ENCODE measurements at places on chromosomes 1 and 21. TPM values are rescaled to one million over a fixed set of nuclear protein-coding genes. Genes with fewer than 3 reads are reported as not detected.

DNA sequence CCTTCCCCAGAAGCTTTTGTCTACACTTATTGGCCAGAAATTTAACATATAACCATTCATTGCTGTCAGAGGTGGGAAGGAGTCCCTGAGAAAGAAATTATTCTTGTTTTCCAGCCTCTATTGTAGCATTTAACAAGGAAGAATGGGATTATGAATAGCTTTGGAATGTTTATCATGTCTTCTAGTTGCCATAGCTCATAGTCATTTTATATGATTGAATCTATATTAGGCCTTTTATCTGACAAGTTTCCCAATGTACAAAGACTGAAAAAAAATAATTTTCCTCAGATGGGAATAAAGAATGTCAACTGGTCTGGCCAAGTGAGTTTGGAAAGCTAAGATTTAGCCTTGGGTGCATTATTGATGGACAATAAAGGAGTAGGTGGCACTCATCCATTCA lies 28.3 kb downstream of the PTPRC start:
- no peak for DNase-seq

DNA sequence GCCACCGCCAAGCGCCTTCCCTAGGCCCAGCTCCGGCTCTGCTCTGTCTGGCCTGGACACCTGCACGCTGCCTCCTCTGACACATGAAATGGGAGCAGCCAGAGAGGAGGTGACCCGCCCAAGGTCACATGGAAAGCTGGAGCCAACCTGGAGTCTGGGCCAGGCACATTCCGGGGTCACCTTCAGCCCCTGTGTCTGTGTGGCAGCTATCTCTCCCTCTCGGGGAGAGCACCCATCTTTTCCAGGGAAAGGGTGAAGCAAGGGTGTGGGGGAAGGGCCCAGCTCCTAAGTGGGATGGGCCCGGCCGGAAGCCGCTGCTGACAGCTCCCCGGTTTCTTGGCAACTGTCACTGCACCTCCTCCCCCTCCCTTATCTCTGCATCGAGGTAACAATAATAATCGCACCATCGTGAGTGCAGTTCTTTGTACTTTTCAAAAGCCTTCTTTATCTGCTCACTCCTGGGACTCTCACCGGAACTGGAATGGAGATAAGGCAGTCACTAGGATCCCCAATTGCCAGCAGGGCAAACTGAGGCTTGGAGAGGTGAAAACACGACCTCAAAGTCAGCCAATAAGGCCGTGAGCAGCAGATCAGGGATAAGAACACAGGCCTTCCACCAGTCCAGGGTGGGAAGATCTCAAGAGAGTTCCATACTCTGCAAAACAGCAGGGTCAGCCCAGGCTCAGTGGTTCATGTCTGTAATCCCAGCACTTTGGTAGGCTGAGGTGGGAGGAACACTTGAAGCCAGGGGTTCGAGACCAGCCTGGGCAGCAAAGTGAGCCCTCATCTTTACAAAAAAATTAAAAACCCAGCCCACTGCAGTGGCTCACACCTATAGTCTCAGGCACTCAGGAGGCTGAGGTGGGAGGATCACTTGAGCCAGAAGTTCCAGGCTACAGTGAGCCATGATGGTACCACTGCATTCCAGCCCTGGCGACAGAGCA lies 36.9 kb downstream of the RAP1GAP start:
- peak; percentile 71 for DNase-seq

GRCh38 chr1:41245659-41246058 lies 3.6 kb upstream of the SCMH1 start:
- no peak for DNase-seq

GRCh38 chr1:229253151-229253974 lies 17.5 kb upstream of the RAB4A start:
- DNase-seq, result no peak

DNA sequence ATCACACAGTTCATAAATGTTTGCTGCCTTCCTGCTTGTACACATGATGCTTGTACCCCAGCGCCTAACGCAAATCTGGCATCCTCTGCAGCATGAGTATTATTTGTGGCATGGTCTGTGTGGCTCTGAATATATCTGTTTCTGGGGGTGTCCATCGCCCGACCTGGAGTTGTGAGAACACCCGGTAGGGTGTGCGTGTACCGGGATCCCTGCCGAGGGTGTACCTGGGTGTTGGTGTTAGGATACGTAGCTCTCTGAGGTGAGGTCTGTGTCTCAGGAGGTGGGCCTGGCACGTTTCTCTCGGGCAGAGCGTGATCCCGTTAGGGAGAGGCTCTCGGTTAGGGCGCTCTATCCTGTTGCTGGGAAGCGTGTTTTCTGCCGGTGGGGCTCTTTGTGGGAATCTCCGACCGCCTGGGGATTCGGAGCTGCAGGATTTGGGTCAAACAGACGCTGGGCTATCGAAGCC lies 10.4 kb upstream of the CDC20 start:
- no peak for DNase-seq

The RNF223 gene
- 3.4 TPM for total RNA-seq

- no peak for DNase-seq
Observed at GRCh38 chr1:171961861-171962260, 120.6 kb downstream of the DNM3 start.

DNA sequence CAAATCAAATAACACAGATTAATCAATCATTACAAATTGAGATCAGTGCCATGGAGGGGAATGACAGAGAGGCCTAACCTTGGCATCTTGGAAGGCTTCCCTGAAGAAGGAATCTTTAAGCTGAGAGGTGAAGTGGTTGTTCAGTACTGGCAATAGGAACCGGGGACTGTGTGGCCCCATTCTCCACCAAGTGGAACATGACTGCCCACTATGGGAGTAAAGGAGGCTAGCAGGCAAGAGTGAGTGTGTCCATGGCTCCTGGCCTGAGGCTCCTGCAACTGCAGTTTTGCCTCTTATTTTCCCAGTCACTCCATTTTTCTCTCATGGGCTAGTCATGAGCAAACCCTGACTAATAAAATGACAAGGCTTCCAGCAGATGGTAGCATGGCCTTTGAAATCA lies 112.2 kb upstream of the GJB5 start:
- no peak for DNase-seq

DNA sequence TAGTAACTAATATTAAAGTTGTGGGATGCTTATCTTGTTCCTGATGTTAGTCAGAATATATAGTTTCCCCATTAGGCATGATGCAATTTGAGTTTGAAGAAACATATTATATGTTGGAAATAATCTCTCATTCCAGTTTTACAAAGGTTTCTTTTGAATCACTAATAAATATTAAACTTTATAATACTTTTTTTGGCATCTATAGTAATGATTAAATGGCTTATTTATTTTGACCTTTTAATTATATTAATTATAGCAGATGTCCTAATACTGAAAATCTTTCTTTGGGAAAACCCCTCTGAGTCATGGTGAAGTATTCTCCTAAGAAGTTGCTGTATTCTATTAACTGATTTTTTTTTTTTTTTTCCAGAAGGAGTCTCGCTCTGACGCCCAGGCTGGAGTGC lies 28.5 kb upstream of the PTGS2 start:
- no peak for DNase-seq

- peak; percentile 78 for DNase-seq
Observed at GRCh38 chr1:204445860-204446412, 34.3 kb upstream of the PPP1R15B start.

DNA sequence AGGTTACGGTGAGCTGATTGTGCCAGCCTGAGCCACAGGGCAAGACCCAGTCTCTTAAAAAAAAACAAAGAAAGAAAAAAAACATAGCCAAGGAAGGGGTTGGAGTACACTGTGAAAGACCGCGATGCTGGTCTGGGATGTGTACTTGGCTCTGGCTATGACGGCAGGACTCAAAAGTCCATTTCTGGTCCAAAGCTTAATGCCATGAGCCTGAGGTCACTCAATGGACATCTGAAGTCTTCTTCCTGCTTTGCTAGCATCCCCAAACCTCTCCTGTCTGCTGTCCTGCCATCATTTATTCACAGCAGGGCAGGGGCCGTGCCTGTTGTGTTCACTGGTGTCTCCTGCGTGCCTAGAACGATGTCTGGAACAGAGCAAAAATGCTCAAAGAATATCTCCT lies 1.5 kb upstream of the ARHGEF10L start:
- no peak for DNase-seq

GRCh38 chr1:155909894-155910293 lies 1.3 kb downstream of the RIT1 start:
- DNase-seq, result no peak

DNA sequence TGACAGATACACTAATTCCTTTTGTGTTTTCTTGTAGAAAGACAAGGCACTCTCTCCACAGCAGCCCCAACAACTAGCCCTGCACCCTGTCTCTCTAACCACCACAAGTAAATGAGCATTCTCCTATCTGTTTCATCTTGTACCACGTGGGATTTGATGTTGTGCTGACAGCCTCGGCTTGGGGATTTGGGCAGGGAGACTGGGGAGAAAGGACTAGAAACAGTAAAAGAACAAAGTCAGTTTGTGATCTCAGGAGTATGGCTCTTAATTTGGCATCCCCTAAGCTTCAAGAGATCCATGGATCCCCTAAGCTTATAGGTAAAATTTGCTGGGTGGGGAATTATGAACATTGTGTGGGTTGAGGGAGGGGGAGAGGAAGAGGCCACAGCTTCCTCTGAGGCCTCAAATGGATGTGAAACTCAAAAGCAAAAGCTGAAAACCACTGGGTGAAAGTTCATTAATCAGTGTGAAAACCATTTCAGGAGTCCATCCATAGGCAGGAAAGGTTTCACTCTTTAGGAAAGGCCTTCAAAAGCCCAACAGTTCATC lies 3.1 kb downstream of the C1orf162 start:
- no peak for DNase-seq

DNA sequence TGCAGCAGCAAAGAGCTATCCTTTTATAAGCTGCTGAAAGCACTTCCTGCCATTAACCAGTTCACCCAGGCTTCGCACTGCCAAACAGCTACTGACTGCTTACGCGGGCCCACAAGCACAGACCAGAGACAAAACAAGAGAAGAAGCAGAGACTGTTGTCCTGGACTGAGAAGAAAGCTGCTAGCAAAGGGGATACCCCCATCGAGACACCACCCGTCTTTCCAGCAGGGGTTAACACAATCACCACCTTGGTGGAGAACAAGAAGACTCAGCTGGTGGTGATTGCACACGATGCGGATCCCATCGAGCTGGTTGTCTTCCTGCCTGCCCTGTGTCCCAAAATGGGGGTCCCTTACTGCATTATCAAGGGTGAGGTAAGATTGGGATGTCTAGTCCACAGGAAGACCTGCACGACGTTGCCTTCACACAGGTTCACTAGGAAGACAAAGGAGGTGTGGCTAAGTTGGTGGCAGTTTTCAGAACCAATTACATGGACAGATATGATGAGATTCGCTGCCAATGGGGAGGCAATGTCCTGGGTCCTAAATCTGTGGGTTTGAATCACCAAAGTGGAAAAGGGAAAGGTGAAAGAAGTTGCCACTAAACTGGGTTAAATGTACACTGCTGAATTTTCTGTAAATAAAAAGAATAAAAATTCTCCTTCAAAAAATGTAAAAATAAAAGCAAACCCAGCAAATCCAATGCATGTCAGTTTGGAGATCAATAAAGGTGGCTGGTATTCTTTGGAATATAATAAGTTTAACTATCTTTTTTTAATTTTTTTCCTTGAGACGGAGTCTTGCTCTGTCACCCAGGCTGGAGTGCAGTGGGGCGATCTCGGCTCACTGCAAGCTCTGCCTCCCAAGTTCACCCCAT lies 1.2 kb downstream of the FMO5 start:
- DNase-seq, result no peak

GRCh38 chr1:113125517-113125916 lies 52.5 kb downstream of the LRIG2 start:
- DNase-seq, result no peak

The ZNF648 gene
- not detected for total RNA-seq

The MAB21L3 gene
- total RNA-seq, result 4.7 TPM

The MRPS14 gene
- total RNA-seq, result 26.6 TPM

DNA sequence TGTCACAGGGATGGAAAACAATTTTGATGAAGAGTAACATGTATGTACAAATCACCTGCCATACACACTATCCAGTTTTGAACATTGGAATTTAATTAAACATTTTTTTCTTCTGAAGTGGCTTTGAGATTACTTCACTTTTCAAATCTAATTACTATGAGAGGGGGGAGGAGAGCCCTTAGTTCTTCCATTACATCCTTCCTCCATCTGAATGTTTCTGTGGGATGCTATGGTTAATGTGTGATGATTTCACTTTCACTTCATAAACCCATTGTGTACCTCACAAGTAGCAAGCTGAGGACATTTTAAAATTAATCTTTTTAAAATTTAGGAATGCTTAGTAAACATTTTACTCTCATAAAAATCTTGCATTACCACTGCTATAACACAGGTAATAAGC lies 156.9 kb downstream of the RUNX1 start:
- DNase-seq, result no peak

The AUNIP gene
- not detected for total RNA-seq

DNA sequence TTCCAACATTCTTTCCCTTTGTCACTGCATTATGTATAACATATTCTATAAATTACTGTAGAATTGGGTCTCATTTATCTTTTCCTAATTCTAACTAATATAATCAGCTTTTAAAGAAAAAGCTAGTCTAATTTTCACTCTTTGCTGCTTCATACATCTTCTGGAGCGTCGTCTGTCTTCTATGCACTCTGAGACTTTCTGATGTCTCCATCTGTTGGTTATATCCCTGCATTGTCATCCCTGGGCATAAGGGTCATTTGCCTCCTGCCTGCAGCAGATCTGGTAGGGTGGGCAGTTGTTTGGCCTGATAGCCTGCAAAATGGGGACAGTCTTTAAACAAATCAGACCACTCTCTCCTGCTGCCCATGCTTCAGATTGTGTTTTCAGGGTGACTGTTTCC lies 40.8 kb upstream of the DYNLT5 start:
- no peak for DNase-seq

DNA sequence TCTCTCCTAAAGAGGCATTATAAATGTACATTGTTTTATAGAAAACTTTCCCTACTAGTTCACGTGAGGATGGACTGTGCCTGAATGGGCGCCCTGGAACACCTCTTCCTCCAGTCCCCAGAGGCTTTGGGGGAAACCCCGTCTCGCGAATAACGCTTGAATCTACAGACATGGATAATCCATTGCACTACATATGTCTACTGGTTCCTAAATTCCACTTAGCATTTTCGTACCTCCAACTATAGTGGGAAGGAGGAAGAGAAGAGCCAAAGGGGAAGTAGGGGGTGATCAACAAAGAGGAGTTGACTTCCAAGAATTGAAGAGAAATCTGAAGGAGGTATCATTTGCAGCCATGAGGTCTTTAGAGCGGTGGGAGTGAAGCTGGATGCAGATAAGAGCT lies 11.1 kb downstream of the BARHL2 start:
- no peak for DNase-seq

DNA sequence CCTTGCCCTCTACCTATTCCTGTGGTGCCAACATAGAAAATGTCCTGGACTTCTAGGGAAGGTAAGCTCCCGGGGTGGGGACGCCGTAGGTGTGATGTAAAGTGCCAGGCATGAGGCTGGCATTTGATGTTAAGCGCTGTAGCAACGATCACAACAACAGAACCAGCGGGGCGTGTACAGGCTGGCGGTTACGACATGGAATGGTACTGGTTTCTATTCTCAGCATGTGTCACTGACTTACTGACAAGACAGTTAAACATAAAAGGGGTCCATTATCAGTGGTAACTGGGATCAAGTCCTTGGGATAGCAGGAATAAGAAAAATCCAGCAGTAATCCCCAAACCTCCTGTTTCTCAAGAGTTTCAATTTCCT lies 58.9 kb downstream of the TGFBR3 start:
- DNase-seq, result peak; percentile 63

GRCh38 chr1:32491386-32491785 lies 26.5 kb downstream of the ZBTB8B start:
- no peak for DNase-seq

The PTGER3 gene
- total RNA-seq, result 0.49 TPM

The SPRR1B gene
- total RNA-seq, result not detected

The DDAH1 gene
- total RNA-seq, result 88.5 TPM

GRCh38 chr1:223712850-223713474 lies 623 bp downstream of the CAPN2 start:
- DNase-seq, result peak; percentile 63
